Hair follicle dermal papilla cell (primary cell): ENCODE measurements at places on chromosomes 3 and 15. TPM values are rescaled to one million over a fixed set of nuclear protein-coding genes. Genes with fewer than 3 reads are reported as not detected.

BCHE gene
- 2.2 and 2.4 TPM in 2 replicates for total RNA-seq

ROBO1 gene
- total RNA-seq: 86.5 and 99.3 TPM in 2 replicates

WDR49 gene
- total RNA-seq: 0.49 TPM in 1 of 2 replicates, not detected in the other

SCN11A gene
- total RNA-seq: under 0.01 TPM in 2 replicates

SLC28A1 gene
- not detected in 2 replicates for total RNA-seq

HEXA gene
- 86.3 and 97.0 TPM in 2 replicates for total RNA-seq

STRIT1 gene
- not detected in 2 replicates for total RNA-seq

CRYGS gene
- total RNA-seq: 0.65 and 0.85 TPM in 2 replicates

PLA2G4E gene
- total RNA-seq: not detected in 2 replicates

BFSP2 gene
- total RNA-seq: not detected in 2 replicates

UMPS gene
- total RNA-seq: 14.5 and 17.2 TPM in 2 replicates

CLSTN2 gene
- 1.3 and 2.8 TPM in 2 replicates for total RNA-seq

CACNA2D2 gene
- total RNA-seq: 0.12 TPM in 1 of 2 replicates, not detected in the other

BMF gene
- total RNA-seq: 6.6 and 9.2 TPM in 2 replicates

CHCHD4 gene
- total RNA-seq: 8.0 and 10.2 TPM in 2 replicates

HIGD2B gene
- total RNA-seq: not detected in 2 replicates

LYZL4 gene
- total RNA-seq: not detected in 2 replicates

CYP1A2 gene
- not detected in 2 replicates for total RNA-seq

GOLGA6L9 gene
- total RNA-seq: 0.85 and 1.6 TPM in 2 replicates

UROC1 gene
- not detected in 2 replicates for total RNA-seq

TUBGCP4 gene
- 10.5 and 13.6 TPM in 2 replicates for total RNA-seq

MRPL46 gene
- 7.0 and 9.2 TPM in 2 replicates for total RNA-seq

CPA3 gene
- total RNA-seq: 1.5 and 3.0 TPM in 2 replicates

ZBTB20 gene
- total RNA-seq: 47.5 and 49.8 TPM in 2 replicates

PDCD6IP gene
- 153 and 220 TPM in 2 replicates for total RNA-seq

COL6A6 gene
- total RNA-seq: 0.85 and 1.3 TPM in 2 replicates

NAALADL2 gene
- total RNA-seq: 19.9 and 30.5 TPM in 2 replicates

VPS8 gene
- total RNA-seq: 53.4 and 73.7 TPM in 2 replicates

CNTN3 gene
- 4.9 and 5.0 TPM in 2 replicates for total RNA-seq

MGA gene
- 32.5 and 36.5 TPM in 2 replicates for total RNA-seq

ROPN1 gene
- total RNA-seq: not detected in 2 replicates

P2RY14 gene
- total RNA-seq: 0.16 TPM in 1 of 2 replicates, not detected in the other

GOLGA8S gene
- total RNA-seq: not detected in 2 replicates

GRK7 gene
- total RNA-seq: 0.12 TPM in 1 of 2 replicates, not detected in the other

SERINC4 gene
- total RNA-seq: under 0.01 and 0.12 TPM in 2 replicates

ACTC1 gene
- total RNA-seq: 1.6 and 13.5 TPM in 2 replicates

FBXL22 gene
- 0.49 and 1.1 TPM in 2 replicates for total RNA-seq

RASA2 gene
- 42.2 and 46.1 TPM in 2 replicates for total RNA-seq

POLG gene
- 64.8 and 110 TPM in 2 replicates for total RNA-seq

JMJD7 gene
- total RNA-seq: 3.1 and 4.5 TPM in 2 replicates

SPINK8 gene
- total RNA-seq: not detected in 2 replicates

ROBO2 gene
- 205 and 271 TPM in 2 replicates for total RNA-seq

IQCB1 gene
- 15.8 and 17.8 TPM in 2 replicates for total RNA-seq

TLE3 gene
- 15.8 and 27.9 TPM in 2 replicates for total RNA-seq
